ENCODE measurements at places on chromosomes 13 and 19. TPM values are rescaled to one million over a fixed set of nuclear protein-coding genes. Genes with fewer than 3 reads are reported as not detected.

Gene GRIK5
- total RNA-seq, result 11.6 TPM

Gene FGF21
- total RNA-seq, result not detected

Gene CRB3
- total RNA-seq, result 63.0 TPM

Gene ZNF737
- total RNA-seq, result 46.8 TPM

Gene NEK3
- 28.1 TPM for total RNA-seq

Gene PRR19
- 3.4 TPM for total RNA-seq

Gene CRTC1
- 39.5 TPM for total RNA-seq

Gene FGF22
- total RNA-seq, result 0.43 TPM

Gene SEMA6B
- 26.6 TPM for total RNA-seq

Gene ONECUT3
- total RNA-seq, result 41.9 TPM

DNA sequence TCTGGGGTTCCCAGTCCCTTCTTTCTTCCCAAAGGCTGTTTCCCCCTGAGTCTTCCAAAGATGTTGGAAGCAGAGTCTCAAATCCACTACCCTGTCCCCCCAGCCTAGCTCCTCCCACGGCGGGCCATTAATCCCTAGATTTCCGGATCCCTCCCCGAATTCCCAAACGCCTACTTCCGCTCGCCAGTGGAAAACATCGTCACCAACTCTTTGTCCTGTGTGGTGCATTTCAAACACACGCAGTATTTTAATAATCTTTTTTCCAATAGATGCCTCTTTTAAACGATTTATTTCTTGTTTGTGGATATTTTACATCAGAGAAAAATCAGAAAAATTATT, 610 bp downstream of the ZNF791 start:
- peak overlapping the region; percentile 99 for H3K4me3 ChIP-seq
- peak overlapping the region; percentile 100 for H3K27ac ChIP-seq
- peak; percentile 29 for DNase-seq
- no peaks in the 10 kb centered on the region for H3K27me3 ChIP-seq
- H3K4me1 ChIP-seq, result peaks cover 3% of the 10 kb centered on the region

- H3K27me3 ChIP-seq, result no peaks in the 10 kb centered on the region
- no peak overlapping the region for H3K27ac ChIP-seq
- no peak overlapping the region for H3K4me3 ChIP-seq
- peaks cover 4% of the 10 kb centered on the region for H3K4me1 ChIP-seq
- DNase-seq, result no peak
These were observed 45.5 kb downstream of the SAE1 start for GRCh38 chr19:47176071-47176626.

GRCh38 chr13:99153219-99153618, 47.4 kb upstream of the UBAC2 start:
- DNase-seq, result no peak
- no peaks in the 10 kb centered on the region for H3K4me1 ChIP-seq
- no peak overlapping the region for H3K4me3 ChIP-seq
- H3K27me3 ChIP-seq, result peaks cover 2% of the 10 kb centered on the region
- H3K27ac ChIP-seq, result no peak overlapping the region

DNA sequence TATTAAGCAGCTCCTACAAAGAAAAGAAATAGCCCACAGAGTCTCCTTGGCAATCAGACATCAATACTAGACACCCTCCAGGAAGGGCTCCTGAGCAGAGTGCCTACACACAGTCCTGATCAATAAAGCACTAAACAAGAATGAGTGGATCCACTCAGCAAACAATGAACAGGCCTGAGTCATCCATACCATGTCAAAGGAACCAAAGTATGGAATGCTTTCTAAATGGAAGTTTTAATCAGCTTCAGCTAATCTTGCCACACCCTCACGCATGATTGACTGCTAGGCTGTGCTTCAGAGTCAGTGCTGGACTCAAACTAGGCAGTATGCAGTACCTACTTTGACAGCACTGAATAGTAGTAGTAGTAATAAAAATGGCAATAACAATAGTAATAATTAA, 392.7 kb upstream of the HTR2A start:
- H3K27ac ChIP-seq, result peak overlapping the region; percentile 81
- no peaks in the 10 kb centered on the region for H3K36me3 ChIP-seq
- peaks cover 4% of the 10 kb centered on the region for H3K27me3 ChIP-seq
- DNase-seq, result peak; percentile 10
- H3K4me1 ChIP-seq, result peaks cover 23% of the 10 kb centered on the region

GRCh38 chr19:38817081-38817480, 4.3 kb upstream of the LGALS4 start:
- peaks cover 24% of the 10 kb centered on the region for H3K4me1 ChIP-seq
- no peak overlapping the region for H3K4me3 ChIP-seq
- peaks cover 17% of the 10 kb centered on the region for H3K36me3 ChIP-seq

DNA sequence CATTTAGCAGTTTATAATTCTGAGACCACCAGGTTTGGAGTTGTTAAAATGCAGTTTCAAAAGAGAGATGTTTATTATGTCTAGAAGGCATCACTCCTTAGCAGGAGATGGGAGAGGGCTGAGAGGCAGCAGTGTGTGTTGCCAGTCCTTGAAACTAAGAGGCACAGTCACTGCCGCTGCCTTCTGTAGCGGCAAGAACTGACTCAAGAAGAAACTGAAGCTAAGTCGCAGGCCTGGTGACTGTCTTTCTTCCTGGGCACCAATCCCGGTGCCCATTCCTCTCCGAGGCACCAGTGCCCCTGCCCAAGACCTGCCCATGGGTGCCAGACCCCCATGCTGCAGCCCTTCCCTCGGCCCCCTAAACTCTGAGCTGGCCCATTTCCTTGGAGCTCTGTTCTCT, 20.1 kb downstream of the N4BP2L1 start:
- H3K27me3 ChIP-seq, result peaks cover 72% of the 10 kb centered on the region
- H3K36me3 ChIP-seq, result peaks cover 23% of the 10 kb centered on the region
- H3K27ac ChIP-seq, result no peak overlapping the region
- DNase-seq, result no peak

- no peak overlapping the region for H3K27ac ChIP-seq
- no peak overlapping the region for H3K4me3 ChIP-seq
- H3K4me1 ChIP-seq, result peaks cover 4% of the 10 kb centered on the region
- DNase-seq, result no peak
These were observed 89.0 kb downstream of the TEX29 start for GRCh38 chr13:111409413-111409812.

DNA sequence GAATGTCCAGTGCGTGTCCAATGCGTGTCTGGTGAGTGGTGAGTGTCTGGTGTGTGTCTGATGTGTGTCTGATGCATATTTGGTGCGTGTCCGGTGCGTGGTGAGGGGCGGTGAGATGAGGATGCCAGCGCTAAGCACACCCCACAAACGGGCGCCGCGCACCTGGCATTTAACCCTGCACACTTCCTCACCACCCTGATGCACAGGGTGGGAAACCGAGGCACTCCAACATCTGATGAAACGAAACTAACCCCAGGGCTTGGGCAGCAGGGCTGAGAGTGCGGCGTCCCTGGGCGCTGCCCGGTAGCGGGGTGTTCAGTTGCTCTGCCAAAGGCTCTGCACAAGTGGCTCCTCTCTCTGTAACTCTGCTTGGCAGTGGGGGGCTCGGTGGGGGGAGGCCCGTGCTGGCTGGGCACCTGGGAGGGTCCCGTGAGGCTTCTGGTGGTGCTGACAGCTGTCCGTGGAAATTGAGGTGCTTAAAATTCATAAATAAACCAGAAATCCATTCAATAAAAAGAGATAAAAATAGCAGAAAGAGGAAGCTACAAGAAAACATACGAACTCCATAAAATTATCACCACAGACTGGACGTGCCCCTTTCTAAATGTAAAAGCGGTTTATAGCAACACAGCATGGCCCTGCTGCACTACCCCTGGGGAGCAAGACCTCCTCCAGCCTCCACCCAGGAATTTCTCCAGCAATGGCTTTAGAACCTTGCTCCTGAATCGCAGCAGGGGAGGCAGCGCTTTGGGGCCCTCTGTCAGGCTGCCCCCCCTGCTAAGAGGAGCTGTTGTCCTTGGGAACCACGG, 76.0 kb downstream of the RASA3 start:
- no peaks in the 10 kb centered on the region for H3K4me1 ChIP-seq
- no peak for DNase-seq
- no peaks in the 10 kb centered on the region for H3K36me3 ChIP-seq
- H3K27me3 ChIP-seq, result no peaks in the 10 kb centered on the region

DNA sequence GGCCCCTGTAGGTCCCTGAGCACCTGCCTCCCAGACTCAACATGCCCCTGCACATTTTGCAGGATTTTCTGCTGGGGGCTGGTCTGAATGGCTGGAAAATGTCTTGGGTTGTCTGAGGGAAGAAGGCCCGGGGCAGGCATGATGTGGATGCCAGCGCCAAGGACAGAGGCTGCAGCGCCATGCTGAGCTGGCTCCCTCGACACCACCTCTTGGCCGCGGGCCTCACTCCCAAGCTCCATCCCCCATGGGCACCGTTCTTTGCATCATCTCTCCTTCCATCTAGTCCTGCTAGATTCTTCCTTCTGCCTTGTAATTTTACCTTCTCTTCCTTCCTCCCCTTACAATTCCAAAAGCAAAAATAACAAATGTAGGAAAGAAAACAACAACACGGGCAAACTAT, 70.6 kb downstream of the ZIC5 start:
- no peak overlapping the region for H3K27ac ChIP-seq
- H3K4me3 ChIP-seq, result no peak overlapping the region
- H3K27me3 ChIP-seq, result peaks cover 44% of the 10 kb centered on the region
- H3K36me3 ChIP-seq, result no peaks in the 10 kb centered on the region
- DNase-seq, result no peak

- no peak for DNase-seq
- peaks cover 1% of the 10 kb centered on the region for H3K36me3 ChIP-seq
- no peaks in the 10 kb centered on the region for H3K27me3 ChIP-seq
These were observed 65.3 kb downstream of the DCT start for GRCh38 chr13:94414141-94414540.

DNA sequence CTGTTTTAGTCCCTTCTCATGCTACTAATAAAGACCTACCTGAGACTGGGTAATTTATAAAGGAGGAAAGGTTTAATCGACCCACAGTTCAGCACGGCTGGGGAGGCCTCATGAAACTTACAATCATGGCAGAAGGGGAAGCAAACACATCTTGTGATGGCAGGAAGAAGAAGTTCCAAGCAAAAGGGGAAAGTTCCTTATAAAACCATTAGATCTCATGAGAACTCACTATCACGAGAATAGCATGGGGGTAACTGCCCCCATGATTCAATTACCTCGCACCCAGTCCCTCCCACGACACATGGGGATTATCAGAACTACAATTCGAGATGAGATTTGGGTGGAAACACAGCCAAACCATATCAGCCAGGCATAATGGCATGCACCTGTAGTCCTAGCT, 13.0 kb upstream of the STRN4 start:
- H3K36me3 ChIP-seq, result peaks cover 5% of the 10 kb centered on the region
- H3K27ac ChIP-seq, result no peak overlapping the region
- no peaks in the 10 kb centered on the region for H3K4me1 ChIP-seq
- DNase-seq, result no peak
- H3K27me3 ChIP-seq, result no peaks in the 10 kb centered on the region

- H3K4me3 ChIP-seq, result no peak overlapping the region
- no peaks in the 10 kb centered on the region for H3K27me3 ChIP-seq
- peaks cover under 1% of the 10 kb centered on the region for H3K4me1 ChIP-seq
- DNase-seq, result no peak
These were observed 14.0 kb downstream of the CEACAM16 start for GRCh38 chr19:44712864-44713515.

- H3K4me3 ChIP-seq, result no peak overlapping the region
- peaks cover 4% of the 10 kb centered on the region for H3K27me3 ChIP-seq
- H3K36me3 ChIP-seq, result no peaks in the 10 kb centered on the region
- H3K27ac ChIP-seq, result no peak overlapping the region
These were observed 18.0 kb upstream of the TNFRSF19 start for GRCh38 chr13:23552171-23552570.

- H3K4me3 ChIP-seq, result no peak overlapping the region
- H3K27ac ChIP-seq, result no peak overlapping the region
- no peak for DNase-seq
- no peaks in the 10 kb centered on the region for H3K4me1 ChIP-seq
These were observed 1617.6 kb upstream of the SLC10A2 start for GRCh38 chr13:104683789-104684188.

DNA sequence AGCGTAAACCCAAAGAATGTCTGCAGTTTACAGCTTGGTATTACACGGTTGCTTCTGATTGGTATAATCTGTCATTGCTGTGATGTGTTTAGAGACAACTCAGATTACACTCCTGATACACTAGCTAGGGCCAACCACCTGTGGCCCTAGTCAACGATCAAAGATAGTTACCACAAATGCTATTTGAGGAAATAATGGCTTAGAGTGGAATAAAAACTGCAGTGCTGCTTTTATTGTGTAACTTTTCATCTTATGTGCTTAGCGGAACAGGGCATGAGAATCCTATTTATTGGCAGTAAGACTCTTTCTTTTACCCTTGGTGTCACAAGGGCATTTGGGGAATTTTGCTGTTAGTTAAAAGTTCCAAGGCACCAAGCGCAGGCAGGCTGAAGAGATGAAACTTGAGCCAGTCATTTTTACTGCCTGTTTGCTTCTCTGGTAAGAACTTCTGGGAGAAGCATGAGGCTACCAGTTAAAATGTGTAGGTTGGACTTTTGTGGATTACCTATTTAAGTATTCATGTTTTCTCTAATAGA, 363.3 kb downstream of the KCNRG start:
- peaks cover 7% of the 10 kb centered on the region for H3K36me3 ChIP-seq
- no peak for DNase-seq
- H3K27ac ChIP-seq, result no peak overlapping the region

GRCh38 chr13:96848286-96848685, 146.0 kb downstream of the OXGR1 start:
- H3K27me3 ChIP-seq, result peaks cover 49% of the 10 kb centered on the region
- peak overlapping the region; percentile 6 for H3K27ac ChIP-seq
- DNase-seq, result no peak
- no peaks in the 10 kb centered on the region for H3K36me3 ChIP-seq

DNA sequence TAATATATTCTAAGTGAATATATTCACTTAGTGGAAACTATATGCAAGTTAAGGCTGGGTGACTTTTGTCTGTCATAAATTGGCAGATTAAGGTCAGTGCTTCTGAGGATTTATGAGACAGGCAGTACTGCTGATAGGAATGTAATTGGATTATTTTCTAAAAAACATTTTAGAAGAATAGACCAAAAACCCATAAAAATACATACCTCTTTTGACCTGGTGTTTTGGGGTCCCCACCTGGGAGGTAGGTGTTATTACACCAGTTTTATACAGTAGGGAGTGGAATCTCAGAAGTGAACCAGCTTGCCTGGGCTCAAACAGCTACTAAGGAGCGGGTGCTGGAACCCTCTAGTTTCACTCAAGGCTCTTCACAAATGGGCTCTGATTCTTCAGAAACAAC, 25.3 kb downstream of the COG3 start:
- no peaks in the 10 kb centered on the region for H3K27me3 ChIP-seq
- peaks cover 23% of the 10 kb centered on the region for H3K36me3 ChIP-seq
- no peaks in the 10 kb centered on the region for H3K4me1 ChIP-seq
- H3K4me3 ChIP-seq, result no peak overlapping the region
- H3K27ac ChIP-seq, result no peak overlapping the region
- DNase-seq, result no peak

GRCh38 chr13:99310382-99311031, 3.3 kb upstream of the GPR183 start:
- H3K4me1 ChIP-seq, result peaks cover 23% of the 10 kb centered on the region
- H3K4me3 ChIP-seq, result no peak overlapping the region
- DNase-seq, result no peak
- no peak overlapping the region for H3K27ac ChIP-seq
- H3K27me3 ChIP-seq, result no peaks in the 10 kb centered on the region
- peaks cover 19% of the 10 kb centered on the region for H3K36me3 ChIP-seq

- peaks cover 18% of the 10 kb centered on the region for H3K27me3 ChIP-seq
- peaks cover 18% of the 10 kb centered on the region for H3K4me1 ChIP-seq
- H3K27ac ChIP-seq, result no peak overlapping the region
These were observed 1.8 kb downstream of the CCDC122 start for GRCh38 chr13:43877766-43878165.
